ENCODE measurements at places on chromosomes 2 and 18.

DNA sequence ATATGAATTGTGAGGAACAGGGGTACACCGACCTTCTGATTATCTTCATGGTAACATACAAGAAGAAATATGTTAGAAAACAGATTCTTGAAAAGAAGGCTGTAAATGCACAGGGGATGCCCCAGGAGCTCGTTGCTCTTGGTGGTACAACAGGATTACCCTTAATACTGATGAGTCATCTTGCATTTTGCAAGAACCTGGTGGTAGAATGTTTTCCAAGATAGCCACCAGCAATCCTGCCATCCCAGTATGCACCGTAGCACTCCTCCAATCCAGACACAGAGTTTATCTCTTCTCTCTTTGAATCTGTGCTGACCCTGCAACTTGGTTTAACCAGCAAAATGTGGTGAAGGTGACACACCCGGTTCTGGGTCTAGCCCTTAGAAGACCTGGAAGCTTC is 238.3 kb downstream of the EN1 start:
- DNase-seq: no peak

- no peak for DNase-seq
Measured at GRCh38 chr2:201280191-201281040, 20.1 kb downstream of the CASP8 start.

GRCh38 chr18:43571078-43571689 is 293.9 kb upstream of the SYT4 start:
- DNase-seq: no peak

- no peak for DNase-seq
Measured at GRCh38 chr18:76491473-76491775, 3.6 kb downstream of the ZNF516 start.

- no peak for DNase-seq
Measured at GRCh38 chr2:58598171-58598570, 357.0 kb upstream of the FANCL start.

DNA sequence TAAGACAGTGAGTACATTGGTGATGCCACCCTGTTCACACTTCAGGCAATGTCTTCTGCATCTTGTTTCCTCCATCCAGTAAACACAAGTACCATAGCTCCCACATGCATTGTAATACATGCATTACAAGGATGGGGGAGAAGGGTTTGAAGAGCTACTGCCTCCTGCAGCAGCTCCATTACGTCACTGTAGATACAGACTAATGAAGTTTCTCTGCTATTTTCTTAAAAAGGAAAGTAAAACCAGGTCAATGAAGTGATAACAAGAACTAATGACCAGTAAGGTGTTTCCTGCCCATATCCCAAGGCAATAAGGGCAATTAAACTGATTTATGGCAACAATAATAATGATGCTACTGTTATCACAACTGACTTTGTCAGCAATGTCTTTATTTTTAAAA is 18.2 kb upstream of the BBS5 start:
- no peak for DNase-seq

- no peak for DNase-seq
Measured at GRCh38 chr2:145277922-145278321, 758.0 kb upstream of the ZEB2 start.

DNA sequence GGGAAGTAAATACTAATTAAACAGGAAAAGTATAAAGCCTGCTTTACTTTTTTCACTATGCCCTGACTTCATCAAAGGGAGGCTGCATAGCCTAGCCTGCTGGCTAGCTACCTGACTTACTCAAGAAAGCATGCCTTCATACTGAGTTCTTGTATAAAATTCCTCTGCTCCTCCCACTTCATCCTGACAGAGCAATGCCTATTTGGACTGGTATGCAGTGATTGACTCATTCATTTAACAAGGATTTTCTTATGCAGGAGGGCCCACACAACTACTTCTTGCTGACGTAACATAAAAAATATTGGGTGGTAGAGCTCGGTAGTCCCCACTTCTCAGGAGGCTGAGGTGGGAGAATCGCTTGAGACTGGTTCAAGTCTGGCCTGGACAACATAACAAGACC is 70.5 kb downstream of the PRPF40A start:
- DNase-seq: no peak

DNA sequence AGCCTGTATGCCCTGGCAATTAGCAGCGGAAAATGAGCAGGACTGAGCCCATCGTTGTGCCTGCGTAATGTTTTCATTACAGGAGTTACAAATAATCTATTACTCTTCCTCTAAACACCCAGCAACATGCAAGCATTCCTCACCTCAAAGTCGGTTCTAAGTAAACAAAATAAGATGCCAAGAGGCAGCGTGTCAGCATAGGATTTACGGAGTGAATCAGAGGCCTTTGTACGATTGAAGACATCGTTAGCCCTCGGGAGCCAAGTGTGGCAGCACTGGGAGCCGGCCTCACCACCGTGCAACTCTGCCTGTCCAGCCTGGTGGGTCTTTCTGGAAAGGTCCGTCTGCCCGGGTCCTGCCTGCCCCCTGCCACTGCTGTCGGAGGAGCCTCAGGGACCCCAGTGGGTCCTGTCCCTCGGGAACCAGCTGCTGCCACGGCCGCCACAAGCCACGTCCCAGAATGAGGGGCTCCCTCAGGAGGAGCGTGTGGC is 80.1 kb upstream of the CTDP1 start:
- DNase-seq: no peak

DNA sequence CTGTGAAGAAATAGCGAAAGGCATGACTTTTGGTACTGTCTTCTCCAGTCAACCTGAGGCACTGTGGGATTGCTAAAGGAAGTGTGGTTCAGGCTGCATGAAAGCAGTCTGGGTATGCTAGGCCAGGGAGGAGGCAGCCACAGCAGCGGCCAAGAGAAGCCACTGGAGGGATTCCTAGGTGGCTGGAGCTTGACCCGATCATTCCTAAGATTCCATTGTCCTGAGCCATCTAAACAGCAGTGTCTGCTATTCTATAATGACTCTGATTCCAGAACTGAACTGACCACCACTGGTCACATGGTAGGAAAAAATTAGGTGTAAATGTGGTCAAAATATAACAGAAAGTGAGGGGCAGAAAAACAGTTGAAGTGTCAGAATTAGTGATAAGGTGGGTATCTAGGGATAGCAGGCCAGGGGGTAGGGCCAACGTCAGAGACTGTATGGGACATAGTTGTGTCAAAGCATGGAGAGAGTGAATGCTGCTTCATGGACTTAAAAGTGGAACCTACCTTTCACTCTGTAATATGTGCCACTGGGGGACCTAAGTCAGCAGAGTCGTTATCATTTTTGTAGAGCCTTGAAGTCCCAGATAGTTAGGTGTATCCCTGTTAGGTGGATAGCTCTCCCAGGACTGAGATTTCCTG is 204.6 kb downstream of the CTNNA2 start:
- no peak for DNase-seq

GRCh38 chr2:46827274-46828134 is 88.1 kb downstream of the MCFD2 start:
- DNase-seq: no peak

- no peak for DNase-seq
Measured at GRCh38 chr2:137172162-137172561, 406.8 kb downstream of the THSD7B start.

GRCh38 chr2:136363470-136363869 is 245.5 kb upstream of the CXCR4 start:
- DNase-seq: no peak

- no peak for DNase-seq
Measured at GRCh38 chr18:54737986-54738385, 90.3 kb upstream of the RAB27B start.

DNA sequence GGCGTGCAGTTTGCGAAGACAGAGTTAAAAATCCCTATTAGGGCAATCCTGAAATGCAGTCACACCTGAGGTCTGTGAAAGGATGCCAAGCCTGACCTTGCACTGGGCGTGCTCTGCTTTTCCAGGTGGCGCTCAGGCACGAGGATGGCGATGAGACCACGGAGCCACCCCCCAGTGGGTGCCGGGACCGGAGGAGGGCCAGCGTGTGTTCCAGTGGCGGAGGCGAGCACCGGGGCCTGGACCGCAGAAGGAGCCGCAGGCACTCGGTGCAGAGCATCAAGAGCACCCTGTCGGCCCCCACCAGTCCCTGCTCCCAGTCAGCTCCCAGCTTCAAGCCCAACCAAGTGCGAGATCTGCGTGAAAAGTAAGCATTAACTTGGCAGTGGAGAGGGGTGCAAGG is 203.4 kb downstream of the TPGS2 start:
- DNase-seq: no peak

GRCh38 chr2:152426801-152427200 is 91.8 kb downstream of the FMNL2 start:
- DNase-seq: no peak

GRCh38 chr2:33848486-33848885 is 249.4 kb upstream of the FAM98A start:
- DNase-seq: no peak

DNA sequence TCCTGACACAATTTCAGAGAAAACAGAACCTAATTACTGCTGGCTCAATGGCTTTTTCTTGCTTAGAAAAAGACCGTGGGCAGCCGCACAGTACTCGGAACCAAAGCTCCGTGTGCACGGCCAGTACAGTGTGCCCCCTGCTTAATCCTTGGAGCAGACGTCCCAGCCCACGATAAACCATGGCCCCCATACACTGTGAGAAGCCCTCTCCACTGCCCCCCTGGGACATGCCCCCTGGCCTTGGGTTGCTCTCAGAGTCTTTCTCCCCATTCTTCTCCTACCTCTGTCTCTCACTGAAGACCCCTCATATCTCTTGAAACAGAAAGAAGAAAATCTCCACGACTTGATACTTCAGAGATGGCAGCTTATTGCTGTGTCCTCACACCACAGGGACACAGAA is 44.0 kb downstream of the CYP26B1 start:
- DNase-seq: no peak

- no peak for DNase-seq
Measured at GRCh38 chr2:217623281-217623912, 379.4 kb downstream of the TNS1 start.

- DNase-seq: no peak
Measured at GRCh38 chr18:32333781-32334180, 136.9 kb downstream of the GAREM1 start.

DNA sequence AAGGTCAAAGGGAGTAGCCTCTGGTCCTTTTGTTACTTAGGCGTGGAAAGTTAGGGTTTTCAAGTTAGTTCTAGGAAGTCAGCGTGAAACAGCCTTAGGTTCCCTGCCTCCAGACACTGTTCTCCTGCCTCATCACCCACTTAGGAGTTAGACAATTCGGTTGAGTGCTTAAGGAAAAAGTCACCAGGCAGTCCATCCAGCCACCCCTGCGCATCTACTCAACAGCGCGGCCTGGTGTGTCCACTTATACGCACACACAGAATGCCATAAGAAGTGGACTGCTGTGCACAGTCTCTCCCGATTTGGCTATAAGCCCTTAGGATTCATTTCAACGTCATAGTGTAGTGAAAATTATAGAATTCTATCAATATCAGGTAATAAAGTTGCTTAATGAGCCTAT is 470.8 kb upstream of the TNP1 start:
- no peak for DNase-seq

- no peak for DNase-seq
Measured at GRCh38 chr2:176507786-176508185, 238.5 kb downstream of the MTX2 start.

Data from stimulated activated CD8-positive, alpha-beta memory T cell treated with anti-CD3 and anti-CD28 coated beads, Interleukin-7, amount 100 ng/mL, for 24 hours (primary cell).